DMS79 treated with DMSO at 0.1 percent for 48 hours (cell line): ENCODE measurements at places on chromosomes 11 and 22.
A peak's percentile ranks its signal among the peaks of the same experiment; 100 is the strongest.

DNA sequence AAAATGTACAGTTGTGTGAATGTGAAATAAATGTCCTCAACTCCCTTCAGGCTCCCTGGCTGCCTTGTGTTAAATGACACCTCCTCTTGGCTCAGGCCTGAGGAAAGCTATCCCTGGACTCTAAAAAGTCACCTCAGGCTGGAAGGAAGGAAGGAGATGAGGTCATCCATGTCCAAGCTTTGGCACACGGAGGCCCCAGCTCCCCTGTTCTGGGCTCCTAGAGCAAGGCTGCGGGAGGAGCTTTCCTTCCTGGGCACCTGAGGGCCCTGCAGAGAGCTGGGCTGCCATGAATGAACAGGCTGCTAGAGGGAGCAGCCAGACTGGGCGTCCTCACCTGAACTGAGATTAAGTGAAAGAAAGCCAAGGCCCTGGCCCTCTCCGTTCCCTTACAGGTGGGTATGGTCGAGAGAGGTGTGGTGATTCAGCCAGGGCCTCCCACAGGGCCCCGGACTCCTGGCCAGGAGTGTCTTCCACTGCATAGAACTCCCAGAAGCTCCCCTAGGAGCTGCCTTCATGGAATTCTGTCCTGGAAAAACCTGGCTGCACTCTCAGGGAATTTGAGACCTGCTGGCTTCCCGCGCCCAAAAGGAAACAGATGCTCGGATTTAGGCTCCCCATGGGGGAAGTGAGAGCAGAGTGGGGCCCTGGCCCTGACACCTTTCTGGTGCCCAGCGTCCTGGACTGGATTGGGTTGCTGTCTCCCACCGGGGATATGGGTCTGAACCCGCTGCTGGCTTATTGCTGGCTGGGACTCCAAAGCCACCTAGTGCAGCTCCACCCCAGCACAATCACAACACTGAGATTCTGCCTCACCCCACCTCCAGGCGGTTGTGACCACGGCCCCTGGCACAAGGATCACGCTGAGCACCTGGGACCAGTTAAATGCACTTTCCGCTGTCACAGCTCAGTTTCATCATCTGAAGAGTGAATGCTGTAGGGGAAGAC is 22.2 kb downstream of the MYBPC3 start:
- no peak for DNase-seq

DNA sequence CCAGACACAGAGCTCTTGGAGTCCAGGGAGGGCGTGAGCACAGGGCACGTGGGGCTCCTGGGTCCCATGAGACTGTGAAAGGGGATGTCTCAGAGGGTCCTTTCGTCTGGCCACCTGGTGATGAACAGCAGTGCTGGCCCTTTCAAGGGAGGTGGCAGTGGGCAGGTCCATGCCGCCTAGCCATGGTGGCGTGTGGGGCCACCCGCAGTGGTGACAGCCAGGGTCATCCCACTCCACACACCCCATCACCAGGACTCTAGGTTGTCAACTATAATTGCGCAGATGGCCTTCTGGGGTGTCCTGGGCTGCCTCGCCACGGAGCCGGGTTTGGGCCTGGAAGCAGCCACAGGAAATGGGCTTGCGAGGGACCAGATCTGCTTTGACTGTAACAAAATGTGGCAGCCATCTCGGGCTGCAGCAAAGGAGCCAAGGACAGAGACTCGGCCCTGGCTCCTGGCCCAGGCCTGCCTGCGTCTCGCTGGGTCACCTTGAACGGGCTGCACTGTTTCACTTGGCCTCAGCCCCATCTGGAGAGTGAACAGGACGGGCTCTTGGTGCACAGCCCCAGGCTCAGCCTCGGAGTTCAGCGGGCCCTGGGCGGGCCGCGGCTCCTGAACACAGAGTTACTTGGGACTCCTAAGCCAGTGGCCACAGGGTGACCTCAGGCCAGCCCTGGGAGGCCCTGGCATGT is 1350.5 kb downstream of the BRD1 start:
- DNase-seq: no peak

DNA sequence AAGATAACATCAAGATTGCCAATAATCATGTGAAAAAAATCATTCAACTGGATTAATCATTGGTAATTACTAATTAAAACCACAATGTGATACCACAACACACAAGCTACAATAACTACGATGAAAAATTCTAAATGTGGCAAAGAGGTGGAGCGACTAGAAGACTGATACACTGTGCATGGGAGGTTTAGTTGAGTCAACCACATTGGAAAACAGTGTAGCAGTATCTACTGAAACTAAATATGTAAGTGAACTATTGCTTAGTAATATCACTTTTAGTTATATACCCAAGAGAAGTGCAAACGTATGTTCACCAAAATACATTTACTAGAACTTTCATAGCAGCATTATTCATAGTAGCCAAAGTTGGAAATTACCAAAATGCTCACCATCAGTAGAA is 359.9 kb downstream of the ETS1 start:
- no peak for DNase-seq

DNA sequence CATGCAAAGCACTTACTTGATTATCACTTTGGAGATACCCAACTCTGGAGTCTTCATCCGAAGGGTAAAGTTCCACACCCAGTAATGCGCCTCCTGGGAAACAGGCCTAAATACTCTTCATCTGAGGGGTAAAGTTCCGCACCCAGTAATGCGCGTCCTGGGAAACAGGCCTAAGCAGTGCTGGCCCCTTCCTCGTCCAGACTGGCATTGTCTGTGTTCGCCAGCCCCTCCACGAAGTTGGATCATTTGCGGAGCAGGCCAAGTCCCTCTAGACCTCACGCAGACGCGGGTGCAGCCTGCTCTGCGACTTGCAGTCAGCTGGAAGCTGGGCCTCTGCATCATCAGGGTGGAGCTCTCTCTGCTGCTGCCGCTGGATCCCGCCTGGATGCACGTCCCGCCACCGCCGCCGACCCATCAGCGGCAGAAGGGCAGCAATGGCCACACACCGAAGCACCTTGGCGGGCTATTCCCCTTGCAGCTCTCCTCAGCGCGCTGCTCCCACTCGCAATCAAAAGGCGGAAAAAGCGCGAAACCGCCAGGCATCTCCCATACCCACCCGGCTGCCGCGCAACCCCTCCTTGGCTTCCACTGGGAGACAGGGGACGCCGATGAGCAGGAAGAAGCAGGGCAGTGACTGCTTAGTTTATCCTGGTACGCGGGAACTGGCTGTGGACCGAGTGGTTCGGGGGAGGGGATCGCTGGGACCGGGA is 34.1 kb upstream of the GLYATL1 start:
- DNase-seq: peak; percentile 67

GRCh38 chr11:46026606-46027293 is 94.5 kb downstream of the PHF21A start:
- DNase-seq: no peak

DNA sequence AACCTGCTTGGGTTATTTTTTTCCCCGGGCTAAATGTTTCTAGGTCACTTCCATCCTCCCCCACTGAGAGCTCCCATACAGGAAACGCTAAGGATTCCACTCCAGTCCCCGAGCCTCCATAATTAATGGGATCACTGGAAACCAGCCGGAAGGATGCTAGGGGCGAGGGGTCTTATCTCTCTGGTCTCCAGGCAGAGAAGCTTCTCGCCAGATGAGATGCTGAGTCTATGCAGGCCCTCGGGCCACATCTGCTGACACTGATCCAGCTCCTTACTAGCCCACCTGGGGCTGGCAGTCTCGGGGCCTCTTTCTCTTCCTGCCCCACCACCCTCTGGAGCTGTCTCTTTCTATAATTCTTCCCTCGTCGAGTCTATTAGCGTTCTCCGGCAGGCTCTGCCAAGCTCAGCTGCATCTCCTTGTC is 125.9 kb upstream of the SYT13 start:
- no peak for DNase-seq

DNA sequence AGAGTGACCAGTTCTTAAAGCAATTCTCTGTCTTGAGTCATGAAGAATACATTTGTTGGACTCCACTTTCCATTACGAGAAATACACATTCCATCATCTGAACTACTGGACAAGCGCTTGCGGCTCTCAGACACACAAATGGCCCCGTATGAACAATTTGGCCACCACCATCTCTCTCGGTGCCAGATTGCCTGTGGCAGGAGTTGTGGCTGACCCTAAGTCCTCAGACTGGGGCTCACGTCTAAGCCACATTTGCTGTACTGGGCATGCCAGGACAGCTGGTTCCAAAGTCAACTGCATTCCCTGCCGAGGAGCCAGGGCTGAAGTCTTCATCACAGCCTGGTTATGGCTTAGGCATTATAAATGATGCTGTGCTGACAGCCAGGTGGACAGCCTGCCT is 227.5 kb downstream of the MIAT start:
- DNase-seq: no peak

GRCh38 chr22:20777420-20778177 is 3.7 kb downstream of the SERPIND1 start:
- DNase-seq: peak; percentile 48

- DNase-seq: no peak
These were observed 28.6 kb upstream of the POU2AF1 start for GRCh38 chr11:111407652-111408051.

GRCh38 chr22:17931400-17931825 is 92.9 kb downstream of the MICAL3 start:
- no peak for DNase-seq
